ENCODE measurements at places on chromosomes 11 and 22. TPM values are rescaled to one million over a fixed set of nuclear protein-coding genes. Genes with fewer than 3 reads are reported as not detected.

- H3K36me3 ChIP-seq, result peaks cover 41% of the 10 kb centered on the region
- H3K27me3 ChIP-seq, result no peaks in the 10 kb centered on the region
- peaks cover 42% of the 10 kb centered on the region for H3K4me1 ChIP-seq
- peak overlapping the region; percentile 76 for H3K4me3 ChIP-seq
- H3K27ac ChIP-seq, result peak overlapping the region; percentile 74
Observed at GRCh38 chr22:23696326-23696851, 5.6 kb downstream of the RGL4 start.

DNA sequence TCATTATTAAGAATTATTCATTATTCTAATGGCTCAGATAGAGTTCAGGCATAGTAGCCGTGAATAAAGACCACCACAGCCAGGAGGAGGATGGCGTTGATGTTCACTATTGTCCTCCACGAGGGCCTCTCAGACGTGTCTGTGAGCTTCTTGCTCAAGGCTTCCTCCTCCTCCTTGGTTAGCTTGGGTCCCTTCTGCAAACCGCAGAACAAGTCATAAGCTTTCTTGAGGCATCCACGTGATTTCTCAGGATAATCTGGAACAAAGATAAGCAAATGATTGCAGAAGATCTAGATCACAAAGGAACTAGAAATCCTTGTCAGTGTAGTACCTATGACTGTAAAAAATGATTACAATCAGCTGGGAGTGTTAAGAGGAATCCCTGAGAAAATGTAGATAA is 13.6 kb upstream of the RFPL2 start:
- H3K4me3 ChIP-seq, result no peak overlapping the region
- H3K27me3 ChIP-seq, result no peaks in the 10 kb centered on the region
- no peaks in the 10 kb centered on the region for H3K4me1 ChIP-seq
- no peaks in the 10 kb centered on the region for H3K36me3 ChIP-seq
- no peak for DNase-seq

GRCh38 chr11:10350334-10350733 is 45.5 kb downstream of the ADM start:
- no peak for DNase-seq
- no peaks in the 10 kb centered on the region for H3K4me1 ChIP-seq
- H3K27me3 ChIP-seq, result no peaks in the 10 kb centered on the region
- no peak overlapping the region for H3K27ac ChIP-seq
- H3K4me3 ChIP-seq, result no peak overlapping the region

DNA sequence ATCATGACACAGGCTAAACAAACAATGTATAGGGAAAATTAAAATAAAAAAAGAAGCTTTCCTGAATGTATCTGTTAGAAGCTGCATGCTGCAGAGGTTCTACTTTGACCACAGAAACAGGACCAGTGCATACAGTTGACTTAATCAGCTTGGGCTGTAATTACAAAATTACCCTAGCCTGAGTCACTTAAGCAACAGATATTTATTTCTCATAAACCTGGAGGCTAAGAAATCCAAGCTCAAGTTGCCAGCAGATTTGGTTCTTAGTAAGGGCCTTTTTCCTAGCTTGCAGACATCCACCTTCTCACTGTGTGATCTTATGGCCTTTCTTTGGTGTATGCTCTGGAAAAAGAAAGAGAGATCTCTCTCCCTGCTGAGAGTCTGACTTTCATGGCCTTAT is 946.5 kb upstream of the RAG2 start:
- no peaks in the 10 kb centered on the region for H3K27me3 ChIP-seq
- H3K27ac ChIP-seq, result no peak overlapping the region
- no peaks in the 10 kb centered on the region for H3K4me1 ChIP-seq
- no peak overlapping the region for H3K4me3 ChIP-seq
- no peaks in the 10 kb centered on the region for H3K36me3 ChIP-seq

- H3K27me3 ChIP-seq, result no peaks in the 10 kb centered on the region
- H3K4me3 ChIP-seq, result peak within 1 kb of the TSS; percentile 49
- peaks cover 19% of the 10 kb centered on the region for H3K4me1 ChIP-seq
- H3K27ac ChIP-seq, result no peak within 1 kb of the TSS
Observed at GRCh38 chr22:38981992-38982927, at the start of gene APOBEC3B. TSS of gene APOBEC3B (plus strand) at chr22:38982347. CDS start at chr22:38982454, 107 bp downstream.

DNA sequence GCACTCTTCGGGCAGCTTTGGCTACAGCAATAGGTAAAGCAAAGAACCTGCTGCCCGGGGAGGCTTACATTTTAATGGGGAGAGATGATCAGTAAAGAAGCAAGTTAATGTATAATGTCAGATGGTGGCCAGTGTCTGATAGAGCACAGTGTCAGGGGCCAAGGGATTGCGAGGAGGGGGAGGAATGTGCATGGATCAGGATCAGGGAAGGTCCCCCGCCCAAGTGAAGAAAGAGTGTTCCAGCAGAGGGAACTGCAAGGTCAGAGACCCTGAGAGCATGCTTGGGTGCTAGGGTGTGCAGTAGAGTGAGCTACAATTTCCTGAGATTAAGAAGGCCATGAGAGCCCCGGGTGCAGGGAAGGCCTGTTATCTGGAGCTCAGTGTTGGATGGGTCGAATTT is 39.7 kb downstream of the TIMP3 start:
- H3K27me3 ChIP-seq, result no peaks in the 10 kb centered on the region
- no peak overlapping the region for H3K4me3 ChIP-seq
- H3K27ac ChIP-seq, result no peak overlapping the region
- H3K36me3 ChIP-seq, result no peaks in the 10 kb centered on the region
- DNase-seq, result no peak

GRCh38 chr22:44881624-44882023 is 128.2 kb downstream of the PHF21B start:
- no peaks in the 10 kb centered on the region for H3K27me3 ChIP-seq
- H3K27ac ChIP-seq, result no peak overlapping the region
- no peaks in the 10 kb centered on the region for H3K4me1 ChIP-seq
- DNase-seq, result no peak
- H3K36me3 ChIP-seq, result no peaks in the 10 kb centered on the region

DNA sequence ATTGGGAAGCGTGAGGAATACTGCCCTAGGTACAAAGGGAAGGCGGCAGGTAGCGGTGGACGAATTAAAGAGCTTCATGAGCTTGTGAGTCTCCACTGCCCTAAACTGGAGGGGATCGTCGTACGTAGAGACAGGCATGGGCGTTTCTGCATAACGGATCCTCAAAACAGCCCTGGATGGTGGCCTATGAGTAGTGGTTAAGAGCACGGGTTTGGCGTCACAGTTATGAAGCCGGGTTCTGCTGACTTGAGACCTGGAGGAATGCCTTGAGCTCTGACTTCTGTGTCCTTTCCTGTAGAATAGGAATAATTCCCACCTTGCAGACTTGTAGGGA is 335 bp downstream of the TMEM138 start:
- peak overlapping the region; percentile 91 for H3K4me3 ChIP-seq
- H3K27ac ChIP-seq, result peak overlapping the region; percentile 88
- peak; percentile 44 for DNase-seq
- peaks cover 29% of the 10 kb centered on the region for H3K4me1 ChIP-seq
- no peaks in the 10 kb centered on the region for H3K27me3 ChIP-seq

MPST gene
- 16.6 TPM for total RNA-seq

Data from CD8-positive, alpha-beta memory T cell (primary cell).